ENCODE measurements at places on chromosomes 1 and 21.
A peak's percentile ranks its signal among the peaks of the same experiment; 100 is the strongest.

DNA sequence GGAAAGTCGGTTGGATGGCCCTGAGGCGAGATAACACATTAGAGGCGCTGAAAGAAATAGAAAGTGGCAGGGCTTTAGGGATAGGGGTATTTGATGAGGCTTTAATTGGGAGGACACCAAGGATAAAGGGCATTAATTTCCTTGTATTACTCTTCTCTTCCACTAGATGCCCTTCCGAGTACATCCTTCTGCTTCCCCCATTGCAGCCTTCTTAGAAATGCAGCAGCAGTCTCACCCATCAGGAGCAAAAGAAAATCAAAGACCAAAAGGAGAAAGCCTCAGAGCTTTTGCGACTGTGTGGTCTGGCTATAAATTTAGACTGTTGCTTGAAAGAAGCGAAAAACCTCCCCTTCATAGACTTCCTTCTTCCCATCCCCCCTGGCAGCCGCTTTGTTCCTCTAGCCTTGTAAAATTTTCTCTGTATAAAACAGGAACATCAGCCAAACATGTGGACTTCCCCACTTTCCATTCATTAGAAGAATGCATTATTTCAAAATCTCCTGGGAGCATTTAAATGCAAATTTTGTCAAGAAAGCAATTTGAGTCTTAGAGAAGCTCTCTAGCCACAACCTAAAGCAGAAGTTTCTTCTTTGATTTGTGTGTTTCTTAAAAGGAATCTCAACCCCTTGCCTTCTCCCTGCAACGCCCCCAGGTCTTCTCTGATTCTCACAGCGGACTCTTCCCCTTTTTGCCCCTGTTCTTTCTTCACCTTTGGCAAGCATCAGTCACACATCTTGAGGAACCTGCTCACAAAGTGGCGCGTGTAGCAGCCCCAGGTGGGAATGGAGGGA lies 76.6 kb downstream of the NDUFS5 start:
- DNase-seq: peak; percentile 86

DNA sequence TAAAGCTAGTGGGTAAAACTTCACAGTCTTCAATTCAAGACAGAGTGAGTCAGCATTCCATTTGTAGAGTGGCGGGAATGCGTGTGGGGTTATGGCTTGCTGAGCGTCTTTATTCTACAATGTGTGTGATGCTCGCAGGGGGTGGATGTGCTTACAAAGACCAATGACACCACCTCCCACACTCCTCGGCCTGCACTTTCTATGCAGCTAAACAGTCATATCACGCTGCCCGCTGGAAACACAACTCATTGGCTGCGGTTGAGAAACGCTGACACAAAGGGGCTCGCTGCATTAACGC lies 298.5 kb downstream of the PCP4 start:
- no peak for DNase-seq

- DNase-seq: no peak
Observed at GRCh38 chr1:221527302-221527701, 214.6 kb downstream of the DUSP10 start.

DNA sequence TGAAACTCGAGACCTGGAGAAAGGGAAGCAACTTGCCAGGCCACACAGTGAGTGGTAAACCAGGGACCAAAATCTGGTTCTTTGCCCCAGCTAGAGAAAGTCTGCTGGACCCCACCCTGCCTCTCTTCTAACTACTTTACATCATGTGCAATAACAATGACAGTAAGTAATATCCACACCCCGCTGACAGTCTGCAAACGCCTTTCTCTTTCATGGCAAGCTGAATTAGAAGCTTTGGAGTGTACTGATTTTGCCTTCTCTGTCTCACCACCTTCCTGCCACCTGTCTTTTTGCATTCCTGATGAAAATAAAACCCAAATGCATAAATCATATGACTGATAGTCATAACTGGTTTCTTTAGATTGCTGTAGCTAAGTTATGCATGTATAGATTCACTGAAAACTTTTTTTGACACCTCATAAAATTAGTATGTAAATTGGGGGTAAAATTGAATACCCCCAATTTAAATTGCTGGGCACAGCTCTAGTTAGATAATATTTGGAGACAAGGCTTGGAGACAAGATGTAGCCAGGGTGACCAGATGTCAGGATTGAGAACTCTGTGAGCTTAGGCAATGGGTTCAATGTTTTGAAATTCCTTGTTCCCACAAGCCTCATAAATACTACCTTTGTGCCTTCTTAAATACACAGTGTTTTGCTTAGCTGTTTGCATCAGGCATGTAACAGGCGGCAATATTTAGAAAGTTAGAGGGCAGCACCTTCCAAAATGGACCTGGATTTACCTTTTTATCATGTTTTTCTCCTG lies 73.5 kb downstream of the ST6GALNAC5 start:
- no peak for DNase-seq

GRCh38 chr1:2833454-2834145 lies 32.1 kb upstream of the TTC34 start:
- DNase-seq: no peak

GRCh38 chr1:40739455-40740008 lies 44.1 kb upstream of the KCNQ4 start:
- DNase-seq: no peak

DNA sequence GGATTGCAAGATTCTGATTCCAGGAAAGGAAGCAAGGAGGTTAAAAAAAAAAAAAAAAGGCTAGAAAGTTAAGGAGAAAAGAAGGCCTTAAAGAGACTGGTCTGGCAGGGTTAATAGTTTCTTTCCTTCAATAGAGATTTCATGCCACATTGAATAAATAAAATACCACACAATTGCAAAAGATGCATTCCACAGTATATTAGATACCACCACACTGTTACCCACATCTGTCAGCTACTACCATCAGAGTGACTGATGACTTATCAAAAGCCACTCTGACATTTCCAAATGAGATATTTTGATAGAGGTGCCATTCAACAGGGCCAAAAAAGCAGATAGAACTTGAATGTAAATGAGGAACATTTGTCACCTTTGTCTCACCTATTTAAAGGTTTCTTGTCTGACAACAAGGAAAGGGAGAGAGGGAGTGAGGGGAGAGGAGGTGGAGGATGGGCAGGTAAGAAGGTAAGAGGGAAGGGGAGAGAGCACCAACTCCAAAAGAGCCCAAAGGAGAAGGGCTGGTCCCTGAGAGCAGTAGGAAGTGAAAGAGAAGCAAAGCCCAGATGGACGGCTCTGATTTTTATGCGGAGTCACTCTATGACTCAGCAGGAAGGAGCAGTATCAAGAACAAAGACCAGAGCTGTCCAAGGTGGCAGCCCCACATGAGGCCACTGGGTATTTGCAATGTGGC lies 38.3 kb downstream of the LRRN2 start:
- DNase-seq: peak; percentile 83

DNA sequence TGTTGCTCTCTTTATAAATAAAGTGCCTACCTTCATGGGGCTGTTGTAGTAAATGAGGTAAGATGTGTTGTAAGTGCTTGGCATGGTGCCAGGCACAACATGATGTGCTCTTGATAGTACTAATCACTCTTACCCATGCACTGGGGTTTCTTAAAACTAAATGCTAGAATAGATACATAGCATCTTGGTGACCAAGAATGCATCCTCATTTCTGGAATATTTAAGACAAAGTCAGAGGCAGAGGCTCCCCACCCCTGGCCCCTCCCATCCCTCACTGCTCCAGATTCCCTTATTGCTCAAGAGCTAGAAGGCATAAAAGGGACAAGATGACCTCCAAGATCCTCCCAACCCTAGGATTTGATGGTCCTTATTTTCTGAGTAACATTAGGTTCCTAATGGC lies 61.3 kb downstream of the GLUL start:
- DNase-seq: no peak

DNA sequence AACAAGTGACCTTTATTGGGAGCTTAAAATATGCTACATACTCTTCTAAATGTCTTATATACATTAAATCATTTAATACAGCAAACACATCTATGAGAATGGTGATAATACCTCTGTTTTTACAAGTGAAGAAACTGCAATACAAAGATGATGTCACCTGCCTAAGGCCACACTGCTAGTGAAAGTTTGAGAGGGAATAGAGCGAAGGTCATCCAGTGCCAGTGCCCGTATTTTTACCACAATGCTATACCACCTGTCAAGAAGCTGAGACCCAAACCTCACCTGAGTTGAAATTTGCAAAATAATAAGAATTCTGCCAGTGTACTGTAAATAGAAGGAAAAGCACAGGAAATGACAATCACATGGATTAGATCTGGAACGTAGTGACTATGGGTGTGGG lies 200.4 kb upstream of the TMPRSS15 start:
- DNase-seq: no peak

DNA sequence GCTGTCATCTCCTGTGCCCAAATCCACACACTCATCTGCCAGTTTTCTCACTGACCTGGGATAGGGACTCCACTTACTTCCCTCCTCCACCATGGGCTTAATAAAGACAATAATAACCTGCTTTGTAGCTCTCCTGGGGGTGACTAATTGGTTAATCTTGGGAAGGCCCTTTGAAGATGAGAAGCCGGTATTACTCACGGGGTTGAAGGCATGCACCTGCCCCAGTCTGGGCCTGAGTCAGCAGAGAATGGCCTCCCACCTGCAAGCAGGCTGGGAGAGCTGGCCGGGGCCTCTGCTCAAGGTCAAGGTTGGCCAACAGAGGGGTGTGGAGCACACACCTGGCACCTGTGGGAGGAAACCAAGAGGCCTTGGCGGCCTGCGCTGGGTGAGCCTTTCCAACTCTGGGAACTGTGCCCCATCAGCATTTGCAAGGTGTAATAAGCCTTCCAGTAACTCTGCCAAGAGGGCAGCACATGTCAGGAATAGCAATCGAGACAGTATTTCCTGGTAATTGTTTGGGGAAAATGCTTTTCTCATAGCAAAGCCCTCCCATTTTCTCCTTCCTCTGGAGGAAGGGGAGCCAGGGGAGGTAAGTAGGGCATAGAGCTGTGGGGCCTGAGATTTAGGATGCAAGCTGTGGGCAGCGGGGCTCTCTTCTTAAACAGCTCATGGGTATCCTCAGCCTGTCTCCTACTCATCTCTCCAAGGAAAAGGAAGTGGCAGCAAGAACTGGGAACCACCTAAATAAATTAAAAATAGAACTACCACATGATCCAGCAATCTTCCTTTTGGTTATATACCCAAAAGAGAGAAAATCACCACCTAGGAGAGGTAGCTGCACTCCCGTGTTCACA lies 49.0 kb downstream of the TOMM20 start:
- DNase-seq: no peak

DNA sequence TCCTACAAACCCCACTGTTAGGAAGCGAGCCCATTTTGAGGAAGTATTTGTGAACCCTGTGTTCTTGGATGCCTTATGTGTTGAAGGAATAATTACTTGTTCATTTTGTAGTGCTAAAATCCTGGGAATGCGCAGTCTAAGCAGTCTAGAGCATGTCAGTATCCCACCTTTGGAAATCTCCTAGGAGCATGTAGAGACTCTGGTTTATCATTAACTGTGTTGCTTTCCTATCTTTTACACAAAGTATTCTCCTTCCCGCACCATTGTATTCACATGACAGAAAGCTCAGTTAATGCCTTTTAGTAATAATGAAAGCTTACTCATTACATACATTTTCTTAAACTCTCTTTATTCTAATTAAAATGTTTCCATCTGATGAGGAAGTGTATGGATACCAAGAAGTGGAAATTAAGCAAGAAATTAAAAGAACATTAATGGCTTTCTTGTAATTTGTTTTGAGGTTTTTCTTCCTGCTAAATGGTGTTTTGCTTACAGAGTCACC lies 99.4 kb downstream of the CAMTA1 start:
- DNase-seq: no peak

Measured in fibroblast of pulmonary artery (primary cell).